ENCODE measurements at places on chromosomes 11 and 22. TPM values are rescaled to one million over a fixed set of nuclear protein-coding genes. Genes with fewer than 3 reads are reported as not detected.
A peak's percentile ranks its signal among the peaks of the same experiment; 100 is the strongest.

DNA sequence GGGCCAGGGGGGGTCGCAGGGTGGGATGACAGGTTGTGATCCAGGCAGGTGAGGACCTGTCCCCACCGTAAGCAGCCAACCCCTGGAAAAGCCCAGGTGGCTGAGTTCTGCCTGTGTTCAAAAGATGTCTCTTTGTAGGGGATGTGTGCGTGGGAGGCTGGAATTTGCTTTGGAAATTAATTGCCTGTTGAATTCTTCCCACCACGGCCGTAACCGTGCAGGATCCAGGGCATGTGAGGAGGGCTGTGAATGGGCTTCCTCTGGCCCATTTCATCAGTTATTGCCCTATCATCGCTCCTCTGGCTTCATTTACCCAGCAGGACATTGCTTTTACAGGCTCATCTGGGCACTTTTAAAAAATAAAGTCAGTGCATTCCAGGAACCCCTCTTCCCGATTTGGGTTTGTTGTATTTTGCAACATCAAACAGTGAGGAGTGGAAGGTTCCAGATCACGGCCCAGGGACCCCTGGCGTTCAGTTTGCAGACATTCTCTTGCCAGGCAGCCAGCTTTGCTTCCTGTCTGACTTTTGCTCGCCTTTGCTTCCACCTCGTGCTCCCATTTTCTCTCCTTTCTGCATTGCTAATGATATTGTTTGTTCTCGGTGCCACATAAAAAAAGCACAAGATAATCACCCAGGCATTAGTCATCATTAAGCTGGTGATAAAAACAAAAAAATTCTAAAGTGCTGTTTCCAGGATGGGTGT, 1306.6 kb downstream of the BRD1 start:
- H3K27ac ChIP-seq, result no peak overlapping the region
- no peak overlapping the region for H3K4me3 ChIP-seq
- DNase-seq, result no peak
- H3K36me3 ChIP-seq, result no peaks in the 10 kb centered on the region
- H3K4me1 ChIP-seq, result peaks cover 6% of the 10 kb centered on the region
- no peaks in the 10 kb centered on the region for H3K27me3 ChIP-seq

GRCh38 chr11:46279126-46280099, 2.0 kb downstream of the CREB3L1 start:
- H3K27ac ChIP-seq, result no peak overlapping the region
- H3K4me1 ChIP-seq, result peaks cover 20% of the 10 kb centered on the region
- no peaks in the 10 kb centered on the region for H3K27me3 ChIP-seq
- peak overlapping the region; percentile 59 for H3K4me3 ChIP-seq

DNA sequence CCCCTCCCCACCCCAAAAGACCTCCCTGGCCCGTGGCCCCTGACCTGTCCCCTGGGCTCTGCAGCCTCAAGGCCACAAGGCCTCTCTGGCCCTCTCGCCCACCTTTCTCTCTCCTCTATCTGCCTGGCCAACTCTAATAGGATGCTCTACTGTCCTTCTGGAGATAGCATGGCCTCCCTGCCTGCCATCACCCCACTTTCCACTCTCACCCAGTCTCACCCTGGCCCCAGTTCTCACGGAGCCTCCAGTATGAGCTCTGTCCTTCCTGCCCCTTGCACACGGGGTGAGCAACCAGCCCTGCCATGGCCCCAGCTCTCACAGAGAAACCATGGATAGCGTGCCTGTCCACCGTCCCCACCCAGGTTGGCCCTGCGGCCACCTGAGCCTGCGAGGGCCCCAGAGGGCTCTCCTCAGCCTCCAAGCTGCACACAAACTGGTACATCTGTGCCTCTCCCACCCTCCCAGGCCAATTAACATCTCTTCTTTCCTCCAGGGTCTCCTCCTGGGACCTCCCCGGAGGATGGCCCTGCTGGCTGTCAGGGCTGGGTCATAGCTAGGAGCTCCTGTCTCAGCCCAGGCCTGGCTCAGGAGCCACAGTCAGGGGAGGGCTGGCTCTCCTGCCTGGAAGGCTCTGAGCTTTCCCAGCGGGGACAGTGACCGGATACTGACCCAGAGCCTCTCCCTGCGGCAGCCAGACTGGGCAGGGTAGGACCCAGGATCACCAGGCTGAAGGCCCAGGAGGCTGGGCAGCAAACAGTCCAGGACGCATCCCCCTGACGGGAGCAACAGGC, 22.3 kb downstream of the RTN4R start:
- peaks cover 48% of the 10 kb centered on the region for H3K4me1 ChIP-seq
- no peak overlapping the region for H3K4me3 ChIP-seq
- DNase-seq, result no peak
- H3K36me3 ChIP-seq, result no peaks in the 10 kb centered on the region
- H3K27ac ChIP-seq, result no peak overlapping the region
- H3K27me3 ChIP-seq, result no peaks in the 10 kb centered on the region

- DNase-seq, result no peak
- H3K36me3 ChIP-seq, result no peaks in the 10 kb centered on the region
- no peaks in the 10 kb centered on the region for H3K27me3 ChIP-seq
- no peak overlapping the region for H3K27ac ChIP-seq
- no peak overlapping the region for H3K4me3 ChIP-seq
These were observed 13.8 kb upstream of the TUBA8 start for GRCh38 chr22:18096823-18097222.

The ADM2 gene
- total RNA-seq, result 0.24 TPM
